ENCODE measurements at places on chromosomes 2 and 18. TPM values are rescaled to one million over a fixed set of nuclear protein-coding genes. Genes with fewer than 3 reads are reported as not detected.

Gene TIA1
- total RNA-seq, result 115 TPM

DNA sequence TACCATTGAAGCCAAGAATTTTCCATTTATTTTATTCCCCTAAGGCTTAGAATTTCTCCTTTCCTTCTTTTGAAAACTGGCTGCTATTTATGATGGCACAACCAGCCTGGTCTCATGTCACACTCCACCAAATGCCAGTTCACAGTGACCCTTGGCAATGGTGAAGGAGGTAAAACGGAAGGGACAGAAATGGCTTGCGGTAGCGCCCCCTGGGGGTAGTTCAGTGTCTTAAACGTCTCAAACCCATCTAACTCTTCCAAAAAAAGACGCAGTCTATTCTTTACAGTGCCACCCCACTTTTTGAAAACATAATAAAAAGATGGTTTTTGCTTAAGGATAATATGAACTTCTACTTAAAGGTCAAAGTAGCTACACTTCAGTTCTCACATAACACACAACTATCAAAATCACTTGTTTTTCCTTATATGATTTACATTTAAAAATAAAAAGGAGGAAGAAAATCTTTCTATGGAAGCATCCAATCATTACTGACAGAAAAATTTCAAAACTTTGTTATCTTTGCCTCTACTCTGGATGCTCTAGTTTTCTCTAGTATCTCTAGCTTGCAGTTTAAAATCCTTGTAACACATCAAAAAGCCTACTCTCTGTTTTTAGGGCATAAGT is 28.0 kb downstream of the PNO1 start:
- H3K4me3 ChIP-seq, result no peak overlapping the region
- no peak overlapping the region for H3K27ac ChIP-seq
- H3K36me3 ChIP-seq, result no peaks in the 10 kb centered on the region
- no peaks in the 10 kb centered on the region for H3K4me1 ChIP-seq

- peak; percentile 95 for DNase-seq
- H3K4me3 ChIP-seq, result peak overlapping the region; percentile 45
- H3K27ac ChIP-seq, result peak overlapping the region; percentile 76
- H3K4me1 ChIP-seq, result peaks cover 7% of the 10 kb centered on the region
- no peaks in the 10 kb centered on the region for H3K36me3 ChIP-seq
- no peaks in the 10 kb centered on the region for H3K27me3 ChIP-seq
These were observed 77.3 kb upstream of the RPL31 start for GRCh38 chr2:100924520-100925451.

Gene EGR4
- under 0.01 TPM for total RNA-seq

- no peaks in the 10 kb centered on the region for H3K27me3 ChIP-seq
- no peak overlapping the region for H3K27ac ChIP-seq
- peak; percentile 62 for DNase-seq
- no peak overlapping the region for H3K4me3 ChIP-seq
- peaks cover 2% of the 10 kb centered on the region for H3K4me1 ChIP-seq
These were observed 44.8 kb downstream of the REV1 start for GRCh38 chr2:99445065-99445464.

DNA sequence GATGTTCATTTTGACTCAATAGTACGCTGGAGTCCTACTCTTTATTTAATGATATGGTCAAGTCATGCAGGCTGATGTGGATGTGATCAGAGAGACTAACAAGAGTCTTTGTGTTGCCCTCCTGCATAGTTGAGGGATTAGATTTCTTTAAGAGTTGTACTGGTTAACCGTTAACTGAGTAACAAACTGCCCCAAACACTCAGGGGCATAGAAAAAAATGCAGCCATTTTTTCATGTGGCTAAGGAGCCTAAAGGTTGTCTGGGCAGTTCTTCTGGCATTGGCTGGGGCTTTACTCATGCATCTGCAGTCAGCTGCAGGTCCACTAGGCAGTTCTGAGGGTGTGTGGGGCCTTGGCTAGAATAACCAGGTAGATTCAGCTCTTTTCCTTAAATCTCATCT is 32.5 kb downstream of the DOCK10 start:
- no peaks in the 10 kb centered on the region for H3K27me3 ChIP-seq
- H3K4me1 ChIP-seq, result peaks cover 5% of the 10 kb centered on the region
- no peak overlapping the region for H3K4me3 ChIP-seq
- no peak for DNase-seq
- no peaks in the 10 kb centered on the region for H3K36me3 ChIP-seq
- H3K27ac ChIP-seq, result peak overlapping the region; percentile 75

Gene COBLL1
- 5.1 TPM for total RNA-seq

DNA sequence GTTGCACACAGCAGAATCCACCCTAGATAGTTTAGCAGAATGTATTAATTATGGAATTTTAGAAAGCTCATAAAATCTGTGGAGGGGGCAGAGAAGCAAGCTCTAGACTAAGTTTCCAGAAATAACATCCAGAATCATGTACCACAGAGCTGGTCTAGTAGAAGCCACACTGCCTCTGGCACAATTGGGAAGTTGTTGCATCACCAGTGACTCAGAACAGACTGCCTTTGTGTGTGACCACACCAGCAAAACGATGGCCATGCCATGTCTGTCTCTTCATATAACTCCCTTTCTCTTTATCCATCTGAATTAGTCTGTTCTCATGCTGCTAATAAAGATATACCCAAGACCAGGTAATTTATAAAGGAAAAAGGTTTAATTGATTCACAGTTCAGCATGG is 158.9 kb downstream of the CCDC148 start:
- no peak overlapping the region for H3K4me3 ChIP-seq
- H3K36me3 ChIP-seq, result no peaks in the 10 kb centered on the region
- H3K4me1 ChIP-seq, result no peaks in the 10 kb centered on the region
- DNase-seq, result peak; percentile 33
- no peaks in the 10 kb centered on the region for H3K27me3 ChIP-seq
